Kasumi-1 (cell line): ENCODE measurements at places on chromosomes 2 and 18.

- DNase-seq: peak; percentile 73
Measured at GRCh38 chr2:148926291-148926961, 51.4 kb downstream of the KIF5C start.

DNA sequence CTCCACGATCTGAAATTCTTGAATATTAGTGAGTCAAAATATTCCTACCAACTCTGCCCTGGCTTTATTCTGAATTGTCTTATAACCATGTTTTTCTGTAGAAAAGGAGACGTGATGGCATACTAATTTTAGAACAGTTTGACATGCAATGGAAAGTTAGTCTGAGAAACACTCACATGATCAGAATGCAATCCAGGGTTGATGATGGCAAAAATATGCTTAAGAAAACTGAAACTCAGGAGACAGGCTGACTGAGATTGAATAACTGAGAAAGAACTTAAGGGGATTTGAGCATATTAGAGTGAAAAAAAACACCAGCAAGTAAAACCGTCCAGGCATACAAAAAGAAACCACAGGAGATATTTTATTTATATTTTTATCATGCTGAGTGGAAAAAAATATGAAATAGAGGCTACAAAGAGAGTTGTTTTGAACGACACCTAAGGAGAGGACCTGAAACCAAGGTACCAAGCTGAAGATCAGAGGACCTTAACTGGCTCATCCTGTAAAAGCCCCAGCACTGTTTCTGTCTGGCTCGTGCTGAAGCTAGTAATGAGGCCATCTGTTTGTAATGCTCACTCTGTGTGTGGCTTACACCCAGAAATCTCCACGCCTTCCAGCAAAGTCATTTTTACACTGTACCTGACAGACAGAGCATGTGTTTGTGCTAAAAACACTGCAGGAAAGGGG is 437.2 kb upstream of the PKDCC start:
- no peak for DNase-seq

DNA sequence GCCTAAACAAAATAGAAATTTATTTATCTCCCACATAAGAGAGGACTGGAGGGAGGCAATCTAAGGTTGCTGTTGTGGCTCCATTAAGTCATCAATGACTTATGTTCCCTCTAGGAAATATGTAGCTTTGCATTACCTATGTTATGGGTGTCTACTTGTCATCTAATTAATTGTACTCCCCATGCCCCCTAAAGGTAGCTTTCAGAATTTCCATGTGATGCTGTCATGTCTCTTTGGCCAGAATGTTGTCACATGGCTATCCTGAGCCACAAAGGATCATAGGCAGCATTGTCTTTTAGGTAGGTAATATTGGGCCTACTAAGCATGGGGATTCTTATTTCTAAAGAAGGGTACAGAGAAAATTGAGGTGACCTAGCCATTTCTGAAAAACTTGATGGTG is 935.6 kb upstream of the FANCL start:
- no peak for DNase-seq

DNA sequence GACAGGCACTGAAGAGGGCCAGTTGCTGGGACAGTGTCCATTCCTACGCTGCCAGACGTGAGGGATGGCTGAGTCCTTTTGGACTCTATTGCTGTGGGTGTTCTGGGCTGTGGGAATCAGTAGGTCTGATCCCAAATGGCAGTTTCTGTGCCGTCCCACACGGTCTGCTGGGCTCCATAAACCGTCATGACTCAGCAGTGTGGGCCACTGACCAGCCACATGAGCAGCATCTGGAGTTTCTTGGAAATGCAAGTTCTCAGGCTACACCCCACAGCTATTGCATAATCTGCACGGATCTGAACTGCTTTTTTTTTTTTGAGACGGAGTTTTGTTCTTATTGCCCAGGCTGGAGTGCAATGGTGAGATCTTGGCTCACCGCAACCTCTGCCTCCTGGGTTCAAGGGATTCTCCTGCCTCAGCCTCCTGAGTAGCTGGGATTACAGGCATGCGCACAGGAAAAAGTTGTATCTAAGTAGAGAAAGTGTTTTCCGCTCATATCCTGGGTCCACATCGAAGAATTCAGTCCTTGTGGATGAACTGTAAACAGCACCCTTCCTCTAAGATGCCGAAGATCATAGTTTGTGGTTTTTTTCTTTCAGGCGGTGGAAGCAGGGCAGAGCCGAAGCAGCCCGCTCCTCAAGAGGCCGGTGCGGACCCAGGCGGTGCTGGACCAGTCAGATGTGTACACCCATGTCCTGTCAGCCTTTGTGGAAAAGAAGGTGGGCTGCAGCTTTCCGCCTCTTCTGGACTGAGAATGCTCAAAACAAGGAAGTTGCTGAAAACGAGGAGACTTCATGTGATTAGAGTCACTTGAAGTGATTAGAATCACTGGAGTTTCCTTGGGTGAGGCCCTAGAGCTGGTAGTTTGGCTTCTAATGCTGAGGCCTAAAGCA is 25.5 kb downstream of the RMC1 start:
- DNase-seq: no peak

DNA sequence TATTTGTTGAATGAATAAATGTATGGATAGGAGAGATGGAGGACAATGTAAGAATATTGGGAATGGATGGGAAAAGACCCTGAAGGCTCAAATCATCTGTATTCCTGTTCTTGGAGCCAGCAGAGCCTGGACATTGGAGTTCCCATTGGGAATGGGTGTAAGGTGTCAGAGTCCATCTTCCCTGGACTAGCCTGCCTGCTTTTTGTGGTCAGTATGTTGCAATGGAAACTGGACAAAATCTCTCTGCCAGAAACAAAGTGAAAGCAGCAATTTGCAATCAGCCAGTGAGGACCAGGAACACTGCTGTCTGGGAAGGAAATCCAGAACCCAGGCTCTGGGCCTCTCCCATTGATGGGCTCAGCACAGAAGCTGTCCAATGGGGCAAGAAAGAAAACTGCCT is 83.5 kb upstream of the SKOR2 start:
- DNase-seq: no peak
